HT1080 (cell line): ENCODE measurements at places on chromosomes 11 and 22. TPM values are rescaled to one million over a fixed set of nuclear protein-coding genes. Genes with fewer than 3 reads are reported as not detected.

The OR4A16 gene
- total RNA-seq = not detected in 2 replicates

The MUC6 gene
- not detected in 2 replicates for total RNA-seq

The MRPL17 gene
- total RNA-seq = 93.0 and 140 TPM in 2 replicates

The FUT4 gene
- total RNA-seq = 1.8 and 2.3 TPM in 2 replicates

The OR52K2 gene
- total RNA-seq = not detected in 2 replicates

The NCAM1 gene
- 24.2 and 26.3 TPM in 2 replicates for total RNA-seq

The KCNC1 gene
- total RNA-seq = 0.10 TPM in 1 of 2 replicates, not detected in the other

The MACROD1 gene
- total RNA-seq = 19.9 and 22.5 TPM in 2 replicates

The PDE2A gene
- 3.6 and 7.7 TPM in 2 replicates for total RNA-seq

The ALKBH3 gene
- 39.2 and 43.6 TPM in 2 replicates for total RNA-seq

The PANX2 gene
- 1.4 and 1.6 TPM in 2 replicates for total RNA-seq

The CSF2RB gene
- total RNA-seq = not detected in 2 replicates

The GLYAT gene
- not detected in 2 replicates for total RNA-seq

The ZC3H12C gene
- 6.3 and 8.3 TPM in 2 replicates for total RNA-seq

The PGA5 gene
- total RNA-seq = not detected in 2 replicates

The HMOX1 gene
- total RNA-seq = 23.4 and 23.8 TPM in 2 replicates

The SCN2B gene
- 0.03 TPM in 1 of 2 replicates, not detected in the other for total RNA-seq

The POU2AF3 gene
- not detected in 2 replicates for total RNA-seq

The OR56B1 gene
- total RNA-seq = not detected in 2 replicates

The GLYATL2 gene
- total RNA-seq = 0.10 and 0.18 TPM in 2 replicates

The CD248 gene
- total RNA-seq = not detected in 2 replicates

The PATE2 gene
- not detected in 2 replicates for total RNA-seq

The PDGFD gene
- total RNA-seq = not detected in 2 replicates

The PGA4 gene
- not detected in 2 replicates for total RNA-seq

The XRCC6 gene
- 596 and 601 TPM in 2 replicates for total RNA-seq

The PLAAT5 gene
- total RNA-seq = not detected in 2 replicates

The ARHGEF17 gene
- total RNA-seq = 8.2 and 8.8 TPM in 2 replicates

The TPBGL gene
- total RNA-seq = 0.10 and 0.33 TPM in 2 replicates

The UCP2 gene
- not detected in 2 replicates for total RNA-seq

The PTPRCAP gene
- 0.60 TPM in 1 of 2 replicates, not detected in the other for total RNA-seq

The MAP4K2 gene
- total RNA-seq = 19.2 and 23.3 TPM in 2 replicates
